ENCODE measurements at places on chromosomes 7 and 10.

DNA sequence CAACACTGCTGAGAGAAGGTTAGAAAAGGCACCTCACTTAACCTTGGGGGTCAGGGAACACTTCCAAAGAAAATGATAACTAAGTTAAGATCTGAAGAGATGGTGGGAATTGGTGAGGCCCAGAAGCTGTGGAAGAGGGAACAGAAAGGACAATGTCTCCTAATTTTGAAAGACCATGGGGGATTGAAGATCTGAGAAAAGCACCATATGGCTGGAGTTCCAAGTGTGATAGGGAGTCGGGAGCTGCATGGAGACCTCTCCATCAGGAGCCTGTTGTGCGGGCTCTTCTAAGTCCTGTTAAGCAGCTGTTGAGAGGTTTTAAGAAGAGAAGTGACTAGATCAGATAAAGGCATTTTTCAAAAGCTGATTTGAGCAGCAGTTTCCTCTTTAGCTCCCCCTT is 254.3 kb downstream of the CDK14 start:
- DNase-seq, result no peak

DNA sequence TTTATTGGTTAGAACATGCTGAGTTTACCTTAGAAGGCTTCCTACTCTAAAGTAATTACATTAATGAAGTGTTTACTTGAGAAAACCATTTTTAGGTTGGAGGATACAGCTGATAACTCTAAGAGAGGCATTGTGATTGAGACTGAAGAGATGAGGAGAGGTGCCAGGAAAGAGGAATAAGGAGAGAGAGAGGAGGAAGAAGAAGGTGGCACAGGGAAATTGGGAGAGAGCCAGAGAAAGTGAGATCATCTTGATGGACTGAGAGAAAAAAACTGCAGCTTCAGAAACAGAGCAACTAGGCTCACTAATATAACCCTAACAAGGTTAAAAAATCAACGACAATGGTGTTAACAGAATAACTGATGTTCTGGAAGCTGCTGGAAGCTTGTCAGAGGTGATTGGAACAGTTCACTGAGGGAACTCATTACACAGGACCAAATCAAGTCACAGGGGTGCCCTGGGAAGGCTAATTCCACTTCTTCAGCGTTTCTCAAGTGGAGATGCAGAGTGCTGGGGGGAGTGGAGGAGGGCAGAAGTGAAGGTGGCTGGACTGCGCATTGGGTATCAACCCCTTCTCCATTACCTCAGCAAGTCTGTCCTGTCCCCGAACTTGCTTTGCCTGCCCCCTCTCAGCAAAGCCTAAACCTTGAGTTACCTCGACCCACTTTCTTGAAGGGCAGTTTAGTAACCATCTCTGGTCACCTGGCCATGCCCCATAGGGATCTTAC is 6.9 kb upstream of the SORBS1 start:
- DNase-seq, result no peak

DNA sequence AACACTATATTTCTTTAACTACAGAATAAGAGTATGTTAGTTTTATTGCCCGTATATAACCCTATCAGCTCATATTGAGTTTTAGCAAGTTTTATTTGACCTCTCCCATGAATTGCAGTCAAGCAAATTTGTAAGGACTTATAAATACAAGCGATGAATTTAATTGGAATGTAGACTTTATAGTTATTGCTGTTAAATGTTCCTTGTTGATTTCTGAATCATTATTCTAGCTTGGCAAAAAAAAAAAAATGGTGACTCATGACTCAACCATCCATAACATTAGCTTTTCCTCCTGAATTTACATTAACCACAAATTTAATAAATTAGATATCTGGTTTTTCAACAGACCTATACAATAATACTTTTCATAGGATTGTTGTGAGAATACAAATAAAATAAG is 334.0 kb upstream of the LRRTM3 start:
- no peak for DNase-seq

GRCh38 chr7:80833289-80834268 is 85.3 kb downstream of the SEMA3C start:
- DNase-seq, result no peak

DNA sequence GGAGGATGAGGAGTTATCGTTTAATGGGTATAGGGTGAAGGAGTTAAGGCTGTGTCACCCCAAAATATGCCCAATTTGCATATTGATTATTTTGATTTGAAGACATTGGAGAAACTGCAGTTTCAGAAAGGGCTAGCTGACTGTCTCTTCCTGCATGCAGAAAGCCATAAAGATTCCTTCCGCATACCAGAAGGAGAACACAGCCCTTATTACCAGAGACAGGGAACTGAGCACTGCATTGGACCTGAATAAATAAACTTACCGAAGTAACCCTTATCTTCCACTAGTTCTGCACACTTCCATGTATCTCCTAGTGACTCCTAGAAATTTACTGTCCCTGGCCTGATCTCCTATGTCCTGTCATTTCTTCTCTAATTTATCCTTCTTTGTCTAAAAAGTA is 821.9 kb upstream of the AUTS2 start:
- DNase-seq, result no peak

GRCh38 chr7:47128700-47129099 is 453.2 kb downstream of the TNS3 start:
- no peak for DNase-seq

- DNase-seq, result no peak
Observed at GRCh38 chr7:42262964-42263363, 26.0 kb upstream of the GLI3 start.

DNA sequence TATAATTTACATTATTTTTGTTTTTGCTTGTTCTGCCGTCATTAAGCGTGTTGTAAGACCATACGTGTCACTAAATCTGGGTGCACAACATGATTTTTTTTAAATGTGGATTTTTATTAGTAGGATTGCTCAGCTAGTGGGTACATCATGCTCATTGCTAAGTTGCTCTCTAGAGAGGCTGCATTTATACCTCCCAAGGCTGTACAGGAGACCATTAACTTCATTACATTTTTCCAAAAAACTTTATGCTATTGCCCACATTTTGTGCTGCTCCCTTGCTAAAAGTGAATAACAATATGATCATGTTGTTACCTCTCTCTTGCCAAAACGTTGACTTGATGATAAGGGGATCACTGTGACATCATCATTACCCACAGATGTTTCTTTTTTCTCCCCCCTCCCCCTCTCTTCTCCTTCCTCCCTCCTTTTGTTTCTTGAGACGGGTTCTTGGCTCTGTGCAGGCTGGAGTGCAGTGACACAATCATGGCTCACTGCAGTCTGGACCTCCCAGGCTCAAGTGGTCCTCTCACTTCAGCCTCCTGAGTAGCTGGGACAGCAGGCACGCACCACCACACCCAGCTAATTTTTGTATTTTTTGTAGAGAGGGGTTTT is 65.1 kb downstream of the BMPR1A start:
- no peak for DNase-seq

DNA sequence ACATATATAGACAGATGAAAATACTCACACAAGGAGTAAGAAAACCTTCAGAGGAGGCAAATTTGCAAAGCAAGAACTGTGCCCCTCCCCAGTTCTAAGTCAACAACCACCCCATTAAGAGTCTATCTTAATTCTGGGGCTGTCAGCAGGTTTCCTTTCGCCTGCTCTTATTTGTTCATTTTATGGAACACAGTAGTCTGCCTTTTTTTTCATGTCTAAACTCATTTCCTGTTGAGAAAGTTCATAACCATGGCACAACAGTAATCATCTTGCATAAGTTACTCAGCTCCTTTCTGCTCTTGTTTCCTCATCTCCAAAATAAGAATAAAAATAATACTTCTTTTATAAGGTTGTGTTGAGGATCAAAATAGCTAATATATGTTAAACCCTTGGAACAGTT is 25.8 kb upstream of the AMPH start:
- no peak for DNase-seq

DNA sequence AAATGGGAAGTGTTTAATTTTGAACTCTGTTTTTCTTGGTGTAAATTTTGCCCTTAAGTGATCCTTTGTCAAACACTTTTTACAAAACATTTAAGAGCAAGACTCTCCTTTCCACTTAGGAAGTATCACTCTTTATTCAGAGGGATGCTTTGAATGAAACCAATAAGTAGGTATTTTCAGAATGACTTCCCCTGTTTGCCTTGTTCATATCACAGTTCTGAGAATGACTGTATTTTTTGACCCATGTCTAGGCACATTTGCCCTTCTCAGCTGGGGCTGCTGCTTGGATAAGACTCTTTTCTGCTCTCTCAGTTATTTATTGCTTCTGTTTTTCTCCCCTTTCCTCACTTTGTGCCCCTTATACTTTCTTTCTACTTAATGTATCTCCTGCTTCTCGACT is 98.2 kb downstream of the CCNY start:
- no peak for DNase-seq

GRCh38 chr10:84574102-84574501 is 245.7 kb downstream of the CCSER2 start:
- DNase-seq, result no peak

GRCh38 chr7:47734287-47734948 is 152.5 kb upstream of the TNS3 start:
- no peak for DNase-seq

DNA sequence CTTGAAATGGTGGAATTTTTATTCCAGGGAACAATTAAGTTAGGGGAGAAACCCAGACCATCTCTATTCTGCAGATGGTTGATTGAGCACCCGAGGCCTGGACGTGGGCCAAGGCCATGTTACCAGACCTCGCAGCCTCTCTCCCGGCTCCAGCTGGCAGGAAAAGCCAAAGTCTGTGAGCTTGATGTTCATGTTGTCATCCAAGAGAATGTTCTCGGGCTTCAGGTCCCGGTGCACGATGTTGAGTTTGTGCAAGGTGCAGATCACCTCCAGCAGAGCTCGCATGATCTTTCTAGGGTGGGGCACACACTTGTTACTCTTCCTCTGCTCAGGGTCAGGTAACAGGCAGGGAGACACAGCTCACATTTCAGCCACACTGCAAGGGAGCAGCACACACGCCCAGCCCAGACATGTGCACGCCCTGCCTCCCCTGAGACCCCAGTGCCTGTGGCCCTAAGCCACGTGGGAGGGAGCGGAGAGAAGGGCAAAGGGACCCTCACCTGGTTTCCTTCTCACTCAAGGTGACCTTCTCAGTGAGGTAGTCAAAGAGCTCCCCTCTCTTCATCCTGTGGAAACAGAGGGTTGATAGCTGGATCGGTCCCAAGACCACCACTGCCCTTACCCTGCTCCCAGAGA is 9.5 kb downstream of the PHKG1 start:
- DNase-seq, result no peak

GRCh38 chr10:23157691-23158369 is 34.3 kb upstream of the PTF1A start:
- no peak for DNase-seq

DNA sequence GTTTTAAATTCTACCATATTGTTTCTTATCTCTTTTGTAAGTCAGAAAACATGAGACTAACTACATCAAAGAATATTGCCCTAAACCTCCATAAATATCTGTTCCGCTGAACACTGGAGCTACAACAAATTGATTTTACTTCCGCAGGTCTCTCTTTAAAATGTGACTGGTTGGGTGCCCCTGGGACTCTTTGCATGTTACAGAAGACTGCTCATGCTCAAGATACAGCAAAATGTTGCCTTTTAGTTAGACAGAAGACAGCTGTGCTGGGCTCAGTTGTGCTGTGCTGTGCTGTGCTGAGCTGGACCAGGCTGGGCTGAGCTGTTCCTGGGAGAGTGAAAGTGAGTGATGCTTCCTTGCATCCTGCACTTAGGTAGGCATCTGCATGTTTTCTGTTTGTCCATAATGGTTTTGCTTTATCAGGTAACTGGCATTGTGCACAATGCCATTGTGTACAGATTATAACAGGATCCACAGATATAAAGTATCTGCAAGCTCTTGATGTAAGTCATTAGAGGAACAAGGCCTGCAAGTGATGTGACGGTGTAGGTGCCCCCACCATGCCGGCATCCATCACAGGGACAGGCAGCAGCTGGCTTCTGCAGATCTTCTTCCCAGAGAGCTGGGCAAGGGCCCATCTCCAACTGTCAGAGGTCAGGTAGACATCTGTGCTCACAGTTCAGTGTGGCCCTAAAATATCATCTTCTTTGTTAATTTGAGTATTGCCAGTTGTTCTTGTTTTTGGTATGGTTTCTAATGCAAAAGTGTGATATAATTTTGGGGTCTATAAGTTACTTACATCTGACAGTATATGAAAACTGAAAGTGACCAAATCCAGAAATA is 972.5 kb upstream of the CELF2 start:
- no peak for DNase-seq

GRCh38 chr7:158324397-158325360 is 262.9 kb downstream of the PTPRN2 start:
- no peak for DNase-seq

- no peak for DNase-seq
Observed at GRCh38 chr10:110822035-110822711, 49.6 kb upstream of the PDCD4 start.

GRCh38 chr7:132590162-132590561 is 13.9 kb upstream of the PLXNA4 start:
- no peak for DNase-seq

DNA sequence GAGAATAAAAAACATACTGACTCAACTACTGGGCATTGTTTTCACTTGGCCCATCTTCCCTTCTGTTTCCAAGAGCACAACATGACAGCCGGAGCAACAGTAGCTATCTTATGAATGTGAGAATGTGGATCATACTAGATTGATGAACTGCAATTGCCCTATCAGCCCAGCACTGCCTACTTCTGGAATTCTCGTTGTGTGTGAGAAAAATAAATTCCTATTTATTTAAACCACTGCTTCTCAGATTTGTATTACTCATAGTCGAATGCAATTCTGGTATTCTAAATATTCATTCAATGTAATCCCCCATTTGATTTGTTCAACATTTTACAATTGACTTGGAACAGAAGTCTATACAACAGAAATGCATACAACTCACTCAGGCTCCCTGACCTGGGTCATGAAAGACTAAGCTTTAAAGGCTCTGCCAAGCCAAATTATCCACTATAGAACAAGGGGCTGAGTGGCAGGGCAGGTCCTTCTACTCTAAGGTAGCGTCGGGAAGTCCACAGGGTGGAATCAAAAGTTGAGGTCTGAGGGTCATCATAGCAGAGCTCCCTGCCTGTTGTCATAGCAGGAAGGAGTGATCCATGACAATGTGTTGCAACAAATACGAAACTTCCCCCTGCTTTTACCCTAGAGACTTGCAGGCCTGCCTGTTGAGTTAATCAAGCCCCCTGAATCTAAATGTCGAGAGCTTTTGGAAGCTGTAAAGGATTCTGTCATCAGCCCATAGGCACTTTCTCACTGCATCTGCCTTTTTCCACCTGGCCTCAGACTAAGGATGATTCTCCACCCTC is 12.4 kb upstream of the JAZF1 start:
- DNase-seq, result no peak

GRCh38 chr10:84341538-84341856 is 13.1 kb downstream of the CCSER2 start:
- DNase-seq, result peak; percentile 35

Data from stimulated activated CD4-positive, alpha-beta T cell treated with anti-CD3 and anti-CD28 coated beads, Interleukin-1b, Interleukin-23, amount 100 ng/mL, for 48 hours (primary cell).